ENCODE measurements at places on chromosomes 7 and 10.
A peak's percentile ranks its signal among the peaks of the same experiment; 100 is the strongest.

GRCh38 chr10:99370993-99371392 lies 41.8 kb downstream of the CNNM1 start:
- DNase-seq, result peak; percentile 19

- DNase-seq, result no peak
Measured at GRCh38 chr10:32360241-32360640, 13.3 kb upstream of the EPC1 start.

- no peak for DNase-seq
Measured at GRCh38 chr10:60643874-60644273, 134.4 kb upstream of the CDK1 start.

DNA sequence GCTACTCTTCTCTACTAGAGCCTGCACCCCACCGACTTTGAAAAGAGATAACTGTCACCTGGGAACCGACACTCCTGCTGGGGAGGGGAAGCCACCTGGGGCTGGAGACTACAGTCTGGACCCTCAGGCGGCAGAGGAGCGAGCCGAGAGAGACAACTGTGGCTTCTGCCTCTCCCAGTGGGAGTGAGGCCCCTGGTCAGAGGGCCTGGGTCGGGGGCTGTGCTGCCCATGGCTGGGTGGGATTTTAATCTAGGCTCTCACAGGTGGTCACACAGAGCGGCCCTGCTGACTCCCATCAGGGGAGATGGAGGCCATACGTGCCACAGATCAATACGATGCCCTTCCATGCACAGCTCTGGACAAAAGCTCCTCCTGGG lies 372.1 kb downstream of the DNAJB6 start:
- DNase-seq, result no peak

GRCh38 chr7:70477036-70478010 lies 654.6 kb upstream of the GALNT17 start:
- no peak for DNase-seq

DNA sequence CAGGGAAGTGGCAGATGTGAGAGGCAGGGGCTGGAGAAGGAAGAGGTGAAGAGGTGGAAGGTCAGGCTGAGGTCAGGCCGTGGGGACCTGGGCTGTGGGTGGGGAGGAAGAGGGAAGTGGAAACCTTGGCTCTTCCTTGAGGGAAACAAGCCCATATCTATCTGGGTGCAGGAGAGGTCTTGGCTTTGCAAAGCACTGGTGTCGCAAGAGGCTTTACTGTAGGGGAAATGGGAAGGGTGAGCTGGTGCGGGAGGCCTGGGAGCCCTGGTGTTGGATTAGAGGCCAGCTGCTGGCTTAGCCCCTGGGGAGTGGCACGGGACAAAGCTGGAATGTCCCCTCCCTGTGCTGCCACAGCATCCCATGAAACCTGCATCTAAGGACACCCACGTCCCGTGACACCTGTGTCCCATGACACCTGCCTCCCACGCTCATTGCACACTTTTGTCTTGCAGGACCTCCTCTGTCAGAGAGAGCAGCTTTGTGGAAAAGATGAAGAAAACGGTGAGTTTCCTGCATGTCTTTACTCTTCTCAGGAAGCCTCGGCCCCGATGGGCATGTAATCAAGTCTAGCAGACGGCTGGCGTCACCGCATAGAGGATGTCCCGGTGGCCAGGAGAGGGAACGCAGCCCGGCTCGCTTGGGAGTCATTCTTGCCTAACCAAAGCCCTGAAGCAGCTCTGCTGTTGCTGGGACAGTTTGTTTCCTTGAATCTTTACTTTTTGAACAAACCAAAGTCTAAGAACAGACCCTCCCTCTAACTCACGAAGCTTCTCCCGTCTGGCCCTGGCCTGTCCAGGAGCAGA lies 22.2 kb downstream of the TMEM120A start:
- no peak for DNase-seq

GRCh38 chr7:135186261-135186540 lies 15.7 kb upstream of the CYREN start:
- DNase-seq, result no peak

GRCh38 chr7:69430384-69431021 lies 167.8 kb upstream of the AUTS2 start:
- DNase-seq, result peak; percentile 54

GRCh38 chr10:88256886-88257285 lies 326.2 kb downstream of the RNLS start:
- DNase-seq, result no peak

GRCh38 chr10:85916286-85916685 lies 450.3 kb downstream of the GRID1 start:
- peak; percentile 20 for DNase-seq

DNA sequence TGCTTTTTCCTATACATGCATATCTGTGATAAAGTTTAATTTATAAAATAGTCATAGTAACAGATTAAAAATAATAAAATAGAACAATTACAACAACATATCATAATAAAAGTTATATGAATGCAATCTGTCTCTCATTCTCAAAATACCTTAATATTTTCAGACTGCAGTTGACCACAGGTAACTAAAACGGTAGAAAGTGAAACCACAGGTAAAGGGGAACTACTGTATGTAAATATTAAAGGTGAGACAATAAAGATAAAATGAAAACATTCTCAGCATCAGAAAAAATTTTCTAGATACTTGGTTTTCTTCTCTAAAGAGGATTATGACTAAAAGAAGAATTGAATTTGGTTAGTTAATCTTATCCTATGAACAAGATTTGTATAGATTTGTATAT lies 6.0 kb downstream of the FKBP14 start:
- DNase-seq, result no peak

GRCh38 chr7:151348970-151349369 lies 7.4 kb downstream of the NUB1 start:
- no peak for DNase-seq

- DNase-seq, result no peak
Measured at GRCh38 chr10:38050212-38050611, 39.7 kb downstream of the ZNF33A start.

DNA sequence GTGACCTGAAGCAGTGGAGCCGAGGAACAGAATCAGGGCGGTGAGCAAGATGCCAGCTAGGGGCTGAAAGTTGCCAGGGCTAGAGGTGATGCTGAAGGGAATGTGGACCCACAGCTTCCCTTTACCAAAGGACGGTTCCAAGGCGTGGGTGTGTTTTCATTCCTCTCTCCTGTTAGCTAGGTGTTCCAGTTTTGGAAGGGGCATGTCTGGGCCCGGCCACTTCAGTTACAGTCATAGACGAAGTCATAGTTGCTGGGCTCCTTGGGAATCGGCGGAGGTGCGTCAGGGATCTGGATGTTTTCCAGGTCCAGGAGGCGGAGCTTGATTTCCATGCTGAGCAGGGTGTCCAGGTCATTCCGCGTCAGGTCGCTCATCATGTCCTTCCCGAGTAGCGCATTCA lies 131.0 kb upstream of the AOAH start:
- DNase-seq, result no peak

- DNase-seq, result no peak
Measured at GRCh38 chr7:130971297-130971696, 237.3 kb upstream of the KLF14 start.

DNA sequence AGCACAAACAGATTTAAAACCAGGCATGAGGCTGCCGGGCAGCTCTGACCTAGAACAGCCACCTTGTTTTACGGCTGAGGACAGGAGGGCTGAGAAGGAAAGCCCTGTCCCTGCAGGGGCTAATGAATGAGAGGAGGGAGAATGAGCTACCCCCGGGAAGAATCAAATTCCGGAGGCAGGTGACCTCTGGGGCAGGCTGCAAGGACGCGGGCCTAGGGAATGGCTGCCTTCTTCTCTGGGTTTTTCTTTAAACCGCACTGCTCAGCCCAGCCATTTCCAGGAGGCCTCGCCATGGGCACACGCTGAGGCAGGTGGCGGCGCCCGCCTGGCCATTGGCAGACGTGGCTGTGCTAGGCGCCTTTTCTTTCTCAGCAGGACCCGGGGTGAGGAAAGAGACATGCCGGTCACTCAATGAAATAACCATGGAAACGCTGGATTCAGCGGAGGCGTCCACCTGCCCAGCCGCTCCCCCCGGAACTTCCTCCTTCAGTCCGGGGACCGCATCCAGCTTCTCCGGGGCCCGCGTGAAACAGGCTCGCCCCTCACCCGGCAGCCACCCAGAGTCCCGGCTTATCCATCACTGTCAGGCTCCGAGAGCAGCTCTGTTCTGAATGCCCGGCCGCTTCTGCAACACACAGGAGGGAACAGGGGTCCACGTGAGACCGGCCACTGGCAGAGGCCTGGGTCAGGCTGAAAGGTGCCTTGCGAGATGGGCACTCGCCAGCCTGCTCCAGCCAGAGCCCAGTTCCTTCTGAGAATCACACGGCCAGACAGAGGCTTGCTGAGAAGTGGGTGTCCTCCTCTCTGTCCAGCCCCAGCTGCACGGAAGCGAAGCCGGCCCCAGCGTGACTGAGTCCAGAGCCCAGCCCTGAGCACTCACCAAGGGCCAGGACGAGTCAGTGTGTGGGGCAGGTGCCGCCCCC lies 82.1 kb downstream of the PDGFA start:
- DNase-seq, result no peak

- peak; percentile 13 for DNase-seq
Measured at GRCh38 chr10:72694476-72695369, 2.8 kb downstream of the MCU start.

DNA sequence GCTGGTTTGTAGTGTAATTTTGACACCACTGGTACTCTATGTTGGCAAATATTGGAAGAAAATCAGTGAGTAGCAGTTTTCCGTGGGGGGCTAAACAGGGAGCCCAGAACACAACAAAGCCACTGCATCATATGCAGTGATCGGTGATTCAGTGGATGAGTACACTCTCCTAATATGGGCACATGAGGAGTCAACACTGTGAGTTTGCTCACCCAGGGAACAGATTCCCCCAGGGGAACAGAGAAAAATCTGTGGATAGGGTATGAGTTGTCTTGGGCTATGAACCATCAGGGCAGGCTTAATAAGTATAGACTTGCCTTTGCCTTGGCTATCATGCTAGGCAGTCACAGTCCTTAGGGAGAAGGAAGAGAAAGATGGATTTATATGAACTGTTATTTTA lies 227.7 kb upstream of the SEMA3E start:
- no peak for DNase-seq

GRCh38 chr10:132691711-132692153 lies 94.2 kb downstream of the NKX6-2 start:
- DNase-seq, result no peak

DNA sequence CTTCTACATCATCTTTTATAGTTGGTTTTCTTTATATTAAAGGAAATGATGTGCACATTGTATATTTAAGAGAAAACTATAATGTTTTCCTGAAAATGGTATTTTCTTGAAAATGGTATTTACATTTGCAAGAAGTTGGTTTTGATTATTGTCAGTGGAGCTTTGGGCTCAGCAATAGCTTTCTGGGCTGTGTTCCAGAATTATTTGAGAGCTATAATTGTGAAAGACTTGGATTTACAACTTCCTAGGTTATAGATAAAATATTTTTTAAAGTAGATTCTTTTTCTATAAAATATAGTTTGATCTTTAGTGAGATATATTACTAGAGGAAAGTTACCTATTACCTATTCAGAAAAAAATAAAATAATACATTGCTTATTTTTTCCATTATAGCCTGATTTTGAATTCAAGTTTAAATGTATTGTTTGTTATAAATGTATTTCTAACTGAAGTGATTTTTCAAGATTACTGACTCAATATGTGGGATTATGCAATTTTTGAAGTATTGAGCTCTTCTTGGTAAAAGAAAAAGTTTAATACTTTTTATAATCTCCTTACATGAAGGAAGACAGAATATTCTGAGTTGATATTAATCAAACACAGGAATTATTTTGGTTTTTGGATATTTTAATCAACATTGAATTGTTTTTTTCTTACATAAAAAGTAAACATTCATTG lies 20.2 kb downstream of the GNAI1 start:
- DNase-seq, result no peak

DNA sequence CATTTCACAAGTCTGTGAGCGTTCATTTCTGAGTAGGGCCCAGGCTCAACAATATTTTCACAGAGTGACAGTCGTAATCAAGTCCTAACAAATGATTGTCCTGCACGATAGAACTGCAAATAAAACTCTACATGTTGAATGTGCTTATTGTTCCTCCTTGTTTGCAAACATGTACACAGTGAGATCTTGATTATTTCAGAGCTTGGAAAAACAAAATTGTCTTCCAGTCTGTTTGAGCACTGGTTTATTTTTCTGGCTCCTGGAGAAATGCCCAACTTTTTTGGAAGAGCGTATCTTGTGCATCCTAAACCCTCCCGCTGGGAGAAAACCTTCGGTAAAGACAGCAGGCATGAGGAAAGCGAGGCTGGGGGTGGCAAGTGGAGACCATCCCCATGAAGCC lies 91.1 kb downstream of the TEX36 start:
- no peak for DNase-seq

DNA sequence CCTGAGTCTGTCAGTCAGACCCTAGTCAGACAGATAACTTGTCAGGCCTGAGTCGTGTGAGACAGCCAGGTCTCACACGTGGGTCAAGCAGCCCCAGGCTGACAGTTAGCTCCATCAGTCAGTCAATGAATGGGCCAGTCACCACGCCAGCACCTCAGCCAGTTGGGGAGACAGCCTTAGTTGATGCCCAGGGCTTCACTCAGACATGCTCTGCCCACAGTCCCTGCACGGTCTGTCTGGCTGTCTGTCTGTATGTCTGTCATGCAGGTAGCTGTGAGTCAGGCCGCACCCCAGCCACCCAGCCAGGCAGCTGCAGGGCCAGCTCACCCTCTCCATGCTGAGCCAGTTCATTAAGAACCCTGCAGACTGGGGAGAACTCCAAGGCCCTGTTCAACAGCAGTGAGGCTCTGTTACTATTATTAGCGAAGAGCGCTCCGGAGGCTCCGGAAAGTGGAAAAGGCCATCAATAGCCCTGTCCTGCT lies 141.1 kb upstream of the PCBD1 start:
- no peak for DNase-seq

DNA sequence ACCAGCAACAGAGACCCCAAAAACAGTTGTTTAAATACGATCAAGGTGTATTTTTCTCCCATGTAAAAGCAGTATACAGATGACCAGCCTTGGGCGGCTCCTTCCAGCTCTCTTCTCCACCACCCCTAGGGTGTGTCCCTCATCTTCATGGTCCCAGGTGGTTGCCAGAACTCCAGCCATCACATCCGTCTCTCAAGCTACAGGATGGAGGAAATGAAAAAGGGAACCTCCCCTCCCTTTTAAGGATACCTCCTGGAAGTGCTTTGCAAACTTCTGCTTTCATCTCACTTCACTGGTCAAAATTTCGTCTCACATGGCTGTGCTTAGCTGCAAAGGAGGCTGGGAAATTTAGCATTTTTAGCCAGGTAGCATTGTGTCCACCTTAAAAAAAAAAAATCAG lies 59.3 kb downstream of the C10orf105 start:
- no peak for DNase-seq

GRCh38 chr7:113128031-113128430 lies 9.7 kb upstream of the SMIM30 start:
- no peak for DNase-seq
